ENCODE measurements at places on chromosomes 6 and 20.

DNA sequence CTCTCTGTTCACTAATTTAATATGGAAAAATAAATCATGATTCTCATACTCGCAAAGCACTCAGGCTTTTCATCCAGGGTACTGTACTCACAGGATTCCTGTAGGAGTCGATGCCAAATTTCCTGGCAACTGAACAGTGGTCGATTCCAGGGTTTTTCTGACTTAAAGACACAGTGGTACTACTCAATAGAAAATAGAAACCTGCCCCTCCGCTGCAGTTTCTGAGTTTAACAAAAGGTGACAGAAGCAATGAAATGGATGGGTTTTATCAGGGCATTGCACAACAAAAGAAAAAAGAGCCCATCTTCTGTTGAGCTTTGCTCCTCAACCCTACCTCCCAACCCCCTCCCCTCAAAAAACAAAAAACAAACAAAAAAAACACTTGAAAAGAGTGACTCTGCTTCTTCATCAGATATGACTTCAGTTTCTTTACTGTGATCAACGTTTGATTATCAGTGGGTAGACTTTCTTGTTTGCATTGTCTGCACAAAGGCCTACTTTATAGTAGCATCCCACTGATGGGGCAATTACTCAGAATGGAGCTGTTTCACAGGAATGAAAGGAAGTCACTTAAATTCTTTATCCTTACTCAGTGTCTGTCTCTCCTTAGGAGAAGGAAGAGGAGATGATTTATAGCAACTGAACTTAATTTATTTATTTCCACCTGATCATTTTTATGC is 96.2 kb upstream of the FOXO3 start:
- DNase-seq = peak; percentile 76

DNA sequence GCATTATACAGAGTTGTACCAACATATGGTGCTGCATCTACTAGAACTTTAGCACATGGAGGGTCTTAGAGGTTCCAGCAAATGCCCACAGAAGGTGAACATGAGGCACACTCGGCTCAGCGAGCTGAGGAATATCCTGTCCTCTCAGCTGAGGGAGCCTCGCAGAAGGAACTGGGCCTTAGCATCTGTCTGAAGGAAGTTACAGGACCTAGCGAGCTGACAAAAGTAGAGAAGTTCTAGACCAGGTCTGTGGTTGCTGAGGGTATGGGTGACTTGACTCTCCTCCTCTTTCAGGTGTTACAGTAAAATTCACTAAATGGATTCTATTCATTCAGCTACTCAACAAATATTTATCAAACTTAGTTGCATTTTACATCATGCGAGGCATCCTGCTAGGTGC is 157.2 kb downstream of the ZDHHC14 start:
- DNase-seq = no peak

- DNase-seq = no peak
Observed at GRCh38 chr6:141464896-141465295, 667.8 kb upstream of the GJE1 start.

GRCh38 chr6:91539456-91539855 is 952.6 kb upstream of the MAP3K7 start:
- no peak for DNase-seq

- peak; percentile 93 for DNase-seq
Observed at GRCh38 chr6:63635588-63636517, at the start of gene PHF3. PHF3 (plus strand) TSS chr6:63635802; CDS start chr6:63646552, 10,750 bp downstream.

GRCh38 chr6:39642270-39642669 is 82.9 kb downstream of the KIF6 start:
- DNase-seq = no peak

GRCh38 chr6:113819169-113819830 is 37.8 kb upstream of the MARCKS start:
- no peak for DNase-seq

DNA sequence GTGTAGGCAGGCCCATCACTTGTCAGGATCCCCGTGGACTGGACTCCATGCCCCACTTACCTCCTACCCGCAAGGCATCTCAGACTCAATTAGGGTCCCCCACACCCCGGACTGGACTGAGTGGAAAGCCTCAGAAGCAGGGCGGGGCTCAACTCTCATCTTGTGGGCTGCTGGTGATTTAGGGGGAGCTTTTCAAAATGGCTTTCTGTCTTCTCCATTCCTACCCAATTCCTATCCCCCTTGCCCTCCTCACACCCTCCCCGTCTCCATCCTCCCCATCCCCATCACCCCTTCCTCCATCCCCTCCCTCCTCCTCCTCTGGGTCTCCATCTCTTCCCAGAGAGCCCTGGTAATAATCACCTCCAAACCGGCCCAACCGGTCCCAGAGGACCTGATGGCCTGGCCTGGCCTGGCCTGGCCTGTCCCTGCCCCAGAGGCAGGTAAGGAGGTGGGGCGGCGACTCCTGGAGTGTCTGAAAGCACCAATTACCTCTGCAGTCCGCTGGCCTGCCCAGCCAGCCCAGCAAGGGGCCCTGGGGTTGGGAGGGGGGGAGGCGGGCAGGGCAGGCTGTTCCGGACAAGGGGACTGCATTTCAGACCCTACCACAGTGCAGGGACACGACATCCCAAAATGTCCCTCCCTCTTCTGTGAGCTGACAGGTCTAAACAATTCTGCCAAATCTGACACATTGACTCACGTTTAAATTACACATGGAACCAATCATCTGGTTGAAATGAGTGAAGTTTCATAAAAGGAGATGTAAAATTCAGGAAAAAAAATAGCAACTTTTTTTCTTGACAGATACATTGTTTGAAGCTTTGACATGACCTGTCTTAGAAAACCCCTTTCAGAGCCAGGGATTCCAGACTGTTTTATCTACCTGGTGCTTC is 24.8 kb downstream of the MAFB start:
- no peak for DNase-seq

GRCh38 chr20:434221-434620 is 26.1 kb downstream of the RBCK1 start:
- DNase-seq = no peak

Data from femur (tissue), 1 donor.